Sigmoid colon (tissue), 7 donors: ENCODE measurements at places on chromosomes 4 and X. TPM values are rescaled to one million over a fixed set of nuclear protein-coding genes. Genes with fewer than 3 reads are reported as not detected.

The LPAR4 gene
- not detected for total RNA-seq

The AIFM1 gene
- 9.7 TPM for total RNA-seq

The PNMA3 gene
- 0.41 TPM for total RNA-seq

The JCHAIN gene
- not detected for total RNA-seq

DNA sequence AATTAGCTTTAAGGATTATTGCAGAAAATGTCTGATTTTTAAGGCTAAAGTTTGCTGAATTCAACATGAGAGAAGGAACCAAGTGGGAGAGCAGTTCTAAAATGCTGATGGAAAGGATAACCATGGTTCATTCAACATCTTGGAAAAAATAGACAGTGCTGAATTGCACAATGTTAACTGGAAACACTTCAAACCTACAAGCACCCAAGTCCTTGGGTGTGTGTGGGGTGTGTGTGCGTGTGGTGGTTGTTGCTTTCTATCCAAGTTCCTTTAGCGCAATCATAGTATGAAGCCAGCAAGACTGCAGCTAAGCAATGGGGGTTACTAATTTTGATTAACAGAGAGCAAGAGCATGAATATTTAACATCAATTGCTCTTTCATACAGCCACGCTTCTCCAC, 29.3 kb upstream of the SCOC start:
- H3K27ac ChIP-seq, result no peak overlapping the region
- no peak for DNase-seq
- no peaks in the 10 kb centered on the region for H3K36me3 ChIP-seq
- no peak overlapping the region for H3K4me3 ChIP-seq
- no peaks in the 10 kb centered on the region for H3K27me3 ChIP-seq
- H3K4me1 ChIP-seq, result no peaks in the 10 kb centered on the region

GRCh38 chr4:139523076-139523475, 32.9 kb downstream of the SETD7 start:
- no peaks in the 10 kb centered on the region for H3K4me1 ChIP-seq
- no peak for DNase-seq
- H3K27me3 ChIP-seq, result no peaks in the 10 kb centered on the region
- H3K27ac ChIP-seq, result no peak overlapping the region

GRCh38 chr4:11139871-11140270, 288.8 kb downstream of the HS3ST1 start:
- no peaks in the 10 kb centered on the region for H3K4me1 ChIP-seq
- no peak for DNase-seq
- no peak overlapping the region for H3K27ac ChIP-seq
- H3K36me3 ChIP-seq, result no peaks in the 10 kb centered on the region

- H3K27ac ChIP-seq, result no peak overlapping the region
- H3K4me3 ChIP-seq, result no peak overlapping the region
- peaks cover 6% of the 10 kb centered on the region for H3K4me1 ChIP-seq
Observed at GRCh38 chr4:79362626-79363025, 36.8 kb upstream of the NAA11 start.

DNA sequence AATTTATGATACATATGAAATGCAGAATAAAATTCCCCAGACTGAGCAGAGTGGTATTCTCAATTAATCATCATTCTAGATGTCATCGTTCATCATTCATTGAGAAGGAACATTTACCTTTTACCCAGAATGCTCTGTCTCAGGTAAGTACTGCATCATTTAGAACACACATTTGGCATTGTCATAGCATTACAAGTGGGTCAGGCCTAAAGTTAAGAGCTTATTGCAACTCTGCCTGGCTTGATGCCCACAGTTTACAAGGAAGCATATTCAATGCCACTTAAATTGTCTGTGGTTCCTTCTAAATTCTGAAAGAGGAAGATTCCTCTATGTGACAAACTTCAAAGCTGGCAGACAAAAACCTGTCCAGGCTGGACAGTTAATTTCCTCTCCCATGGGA, 87.3 kb downstream of the CAMK2D start:
- no peak overlapping the region for H3K4me3 ChIP-seq
- no peak overlapping the region for H3K27ac ChIP-seq
- H3K27me3 ChIP-seq, result no peaks in the 10 kb centered on the region
- H3K36me3 ChIP-seq, result peaks cover 5% of the 10 kb centered on the region
- no peak for DNase-seq
- peaks cover 36% of the 10 kb centered on the region for H3K4me1 ChIP-seq

- H3K4me1 ChIP-seq, result no peaks in the 10 kb centered on the region
- no peaks in the 10 kb centered on the region for H3K36me3 ChIP-seq
- H3K27ac ChIP-seq, result no peak overlapping the region
- no peak for DNase-seq
- H3K27me3 ChIP-seq, result no peaks in the 10 kb centered on the region
Observed at GRCh38 chr4:13665701-13666660, 38.5 kb upstream of the BOD1L1 start.

GRCh38 chr4:38075370-38076152, 115.4 kb downstream of the PTTG2 start:
- no peaks in the 10 kb centered on the region for H3K27me3 ChIP-seq
- H3K4me3 ChIP-seq, result no peak overlapping the region
- H3K36me3 ChIP-seq, result no peaks in the 10 kb centered on the region
- H3K27ac ChIP-seq, result peak overlapping the region; percentile 62
- no peak for DNase-seq
- H3K4me1 ChIP-seq, result peaks cover 76% of the 10 kb centered on the region

GRCh38 chr4:1183985-1184773, 11.8 kb upstream of the SPON2 start:
- H3K36me3 ChIP-seq, result no peaks in the 10 kb centered on the region
- H3K27me3 ChIP-seq, result no peaks in the 10 kb centered on the region
- H3K27ac ChIP-seq, result peak overlapping the region; percentile 25
- DNase-seq, result no peak

- no peaks in the 10 kb centered on the region for H3K36me3 ChIP-seq
- no peak overlapping the region for H3K4me3 ChIP-seq
- H3K27ac ChIP-seq, result no peak overlapping the region
Observed at GRCh38 chr4:2060611-2061185, 1.6 kb downstream of the NAT8L start.

- H3K27me3 ChIP-seq, result no peaks in the 10 kb centered on the region
- H3K36me3 ChIP-seq, result no peaks in the 10 kb centered on the region
- no peak overlapping the region for H3K4me3 ChIP-seq
Observed at GRCh38 chrX:106302304-106302703, 134.2 kb downstream of the PWWP3B start.

DNA sequence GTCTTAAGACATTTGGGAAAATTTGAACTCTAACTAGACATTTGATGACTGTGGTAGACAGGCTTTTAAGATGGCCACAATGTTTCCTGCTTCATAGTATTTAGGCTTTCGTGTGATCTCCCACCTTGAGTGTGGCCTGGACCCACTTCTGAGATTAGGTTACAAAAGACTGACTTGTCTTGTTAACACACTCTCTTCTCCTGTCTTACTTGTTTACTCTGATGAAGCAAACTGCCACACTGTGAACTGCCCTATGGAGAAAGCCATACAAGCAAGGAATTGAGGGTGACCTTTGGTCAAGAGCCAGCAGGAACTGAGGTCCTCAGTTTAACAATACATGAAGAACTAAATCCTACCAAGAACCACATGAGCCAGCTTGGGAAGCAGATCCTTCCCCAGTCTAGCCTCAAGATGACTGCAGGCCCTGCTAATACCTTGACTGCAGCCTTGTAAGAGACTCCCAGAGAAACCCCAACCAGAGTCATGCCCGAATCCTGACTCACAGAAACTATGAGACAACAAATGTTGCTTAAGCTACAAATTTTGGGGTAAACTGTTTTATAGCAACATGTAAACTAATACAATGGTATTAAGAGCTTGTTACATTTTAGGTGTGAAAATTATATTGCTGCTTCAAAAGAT, 20.3 kb downstream of the UBA6 start:
- no peaks in the 10 kb centered on the region for H3K27me3 ChIP-seq
- peaks cover 16% of the 10 kb centered on the region for H3K36me3 ChIP-seq
- DNase-seq, result no peak
- no peak overlapping the region for H3K27ac ChIP-seq

GRCh38 chrX:154648931-154649330, 4.4 kb downstream of the CTAG2 start:
- no peaks in the 10 kb centered on the region for H3K36me3 ChIP-seq
- no peaks in the 10 kb centered on the region for H3K27me3 ChIP-seq
- no peak overlapping the region for H3K4me3 ChIP-seq
- no peak overlapping the region for H3K27ac ChIP-seq

DNA sequence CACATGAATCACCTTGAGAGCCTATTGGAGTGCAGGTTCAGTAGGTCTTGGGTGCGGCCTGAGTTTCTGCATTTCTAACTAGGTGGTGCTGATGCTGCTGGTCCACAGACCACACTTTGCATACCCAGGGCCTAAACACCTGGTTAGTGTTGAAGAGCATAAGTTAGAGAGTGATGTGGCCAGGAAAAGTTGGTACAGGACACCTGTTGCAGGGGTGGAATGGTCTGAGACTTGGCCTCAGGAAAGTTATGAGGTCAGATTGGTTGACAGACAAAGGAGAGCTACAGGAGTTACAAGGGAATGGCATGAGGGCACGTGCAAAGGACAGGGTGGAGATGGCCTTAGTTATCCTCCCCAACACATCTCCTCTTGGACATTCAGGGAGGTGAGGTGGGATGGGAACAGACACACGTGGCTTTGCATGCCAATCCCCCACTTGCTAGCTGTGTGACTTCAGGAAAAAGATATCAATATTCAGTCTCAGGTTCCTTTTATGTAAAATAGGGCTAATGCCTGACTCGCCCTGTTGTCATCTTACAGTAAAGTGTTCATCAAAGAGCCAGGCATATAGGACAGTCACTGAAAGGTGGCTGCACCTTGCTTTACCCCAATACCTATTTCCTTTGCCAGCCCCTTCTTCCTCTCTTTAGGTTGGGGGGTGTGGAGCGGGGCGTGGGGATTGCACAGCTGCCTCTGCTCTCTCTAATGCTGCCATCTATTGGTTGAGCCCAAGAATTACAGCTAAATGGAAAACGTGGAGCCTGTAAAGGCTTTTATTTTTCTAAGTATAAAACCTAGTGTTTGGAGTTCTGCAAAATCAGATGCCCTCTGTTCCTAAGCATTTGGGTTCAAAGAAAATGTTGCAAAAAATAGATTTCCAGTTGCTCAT, 47.5 kb downstream of the ATG4A start:
- no peak overlapping the region for H3K27ac ChIP-seq
- DNase-seq, result no peak
- H3K27me3 ChIP-seq, result no peaks in the 10 kb centered on the region

DNA sequence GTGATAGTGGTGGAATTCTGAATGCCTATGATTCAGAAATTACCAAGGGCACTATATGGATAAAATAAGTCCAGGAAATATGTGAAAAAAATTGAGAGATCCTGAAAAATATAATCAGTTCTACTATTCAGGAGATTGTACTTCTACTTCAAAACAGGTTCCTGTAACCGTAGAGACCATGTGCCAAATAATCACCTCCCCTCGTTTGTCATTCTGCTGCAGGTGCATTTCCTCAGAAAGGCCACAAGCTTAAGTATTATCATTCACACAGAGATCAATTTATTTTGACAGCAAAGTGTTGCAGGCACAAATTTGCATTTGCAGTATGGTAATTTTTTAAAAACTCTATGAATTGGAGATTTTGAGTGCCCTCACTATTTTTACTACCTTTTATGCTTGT, 1000.0 kb downstream of the CCSER1 start:
- no peaks in the 10 kb centered on the region for H3K36me3 ChIP-seq
- no peaks in the 10 kb centered on the region for H3K27me3 ChIP-seq

DNA sequence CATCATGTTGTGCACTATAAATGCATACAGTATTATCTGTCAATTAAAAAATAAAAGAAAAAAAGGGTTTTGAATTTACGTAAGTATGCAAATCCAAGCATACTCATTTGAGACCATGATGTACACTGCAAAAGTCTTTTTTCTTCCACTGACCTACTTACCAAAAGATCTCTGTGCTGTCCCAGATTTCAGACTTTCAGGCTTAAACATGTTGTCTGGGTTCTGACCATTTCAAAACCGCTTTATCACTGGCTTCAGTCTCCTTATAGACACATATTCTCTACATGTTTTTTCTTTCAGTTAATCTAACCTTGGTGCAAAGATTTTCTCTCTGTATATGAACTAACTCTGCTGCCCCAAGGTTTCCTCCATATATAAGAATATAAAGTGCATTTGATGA, 58.6 kb upstream of the CXCL8 start:
- H3K36me3 ChIP-seq, result no peaks in the 10 kb centered on the region
- H3K4me3 ChIP-seq, result no peak overlapping the region
- no peak for DNase-seq
- no peak overlapping the region for H3K27ac ChIP-seq
- no peaks in the 10 kb centered on the region for H3K4me1 ChIP-seq
- H3K27me3 ChIP-seq, result no peaks in the 10 kb centered on the region

- no peak overlapping the region for H3K4me3 ChIP-seq
- no peaks in the 10 kb centered on the region for H3K27me3 ChIP-seq
- H3K4me1 ChIP-seq, result no peaks in the 10 kb centered on the region
- no peak for DNase-seq
- H3K36me3 ChIP-seq, result no peaks in the 10 kb centered on the region
- H3K27ac ChIP-seq, result no peak overlapping the region
Observed at GRCh38 chrX:133575501-133576136, 160.3 kb upstream of the GPC4 start.

DNA sequence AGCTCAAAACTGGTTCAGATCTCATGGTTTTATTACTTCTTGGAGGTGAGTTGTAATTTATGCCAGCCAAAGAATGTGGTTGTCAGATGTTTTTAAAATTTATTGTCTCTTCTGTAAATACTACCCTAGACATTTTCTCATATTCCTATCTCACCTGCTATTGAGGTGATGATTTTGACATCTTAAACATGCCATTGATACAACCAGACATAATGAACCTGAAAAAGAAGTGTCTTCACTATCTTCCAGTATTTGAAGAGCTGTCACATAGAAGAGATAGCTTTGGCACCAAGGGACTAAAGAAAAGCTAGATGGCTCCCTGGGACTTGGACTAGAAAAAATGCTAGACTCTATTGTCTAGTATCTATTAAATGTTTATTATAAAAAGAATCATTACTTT, 155.7 kb downstream of the RAP1GDS1 start:
- H3K27ac ChIP-seq, result no peak overlapping the region
- H3K4me3 ChIP-seq, result no peak overlapping the region
- peaks cover 36% of the 10 kb centered on the region for H3K36me3 ChIP-seq
- H3K27me3 ChIP-seq, result no peaks in the 10 kb centered on the region
- no peak for DNase-seq
- H3K4me1 ChIP-seq, result no peaks in the 10 kb centered on the region

DNA sequence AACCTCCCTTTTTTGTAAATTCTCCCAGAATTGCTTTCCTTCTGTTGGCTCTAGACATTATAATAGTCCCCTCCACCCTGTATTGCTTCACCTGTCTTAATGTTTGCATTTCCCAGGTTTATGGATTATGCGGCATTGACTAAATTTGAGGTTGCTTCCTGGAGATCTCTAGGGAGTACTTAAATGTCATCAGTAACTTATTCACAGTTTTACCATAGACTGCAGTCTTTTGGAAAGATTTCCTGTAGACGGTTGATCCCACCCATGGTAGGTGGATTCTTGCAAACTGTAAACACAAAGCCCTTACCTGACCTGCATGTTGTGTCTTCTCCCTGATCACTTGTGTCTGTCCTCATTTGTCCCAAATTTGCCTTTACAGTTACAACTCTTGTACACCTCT, 6.2 kb upstream of the NOX1 start:
- DNase-seq, result no peak
- H3K4me3 ChIP-seq, result no peak overlapping the region
- no peaks in the 10 kb centered on the region for H3K4me1 ChIP-seq
- no peaks in the 10 kb centered on the region for H3K27me3 ChIP-seq
